Stimulated activated CD8-positive, alpha-beta memory T cell treated with anti-CD3 and anti-CD28 coated beads, Interleukin-4, amount 100 ng/mL, for 4 hours (primary cell): ENCODE measurements at places on chromosomes 5 and 9.

DNA sequence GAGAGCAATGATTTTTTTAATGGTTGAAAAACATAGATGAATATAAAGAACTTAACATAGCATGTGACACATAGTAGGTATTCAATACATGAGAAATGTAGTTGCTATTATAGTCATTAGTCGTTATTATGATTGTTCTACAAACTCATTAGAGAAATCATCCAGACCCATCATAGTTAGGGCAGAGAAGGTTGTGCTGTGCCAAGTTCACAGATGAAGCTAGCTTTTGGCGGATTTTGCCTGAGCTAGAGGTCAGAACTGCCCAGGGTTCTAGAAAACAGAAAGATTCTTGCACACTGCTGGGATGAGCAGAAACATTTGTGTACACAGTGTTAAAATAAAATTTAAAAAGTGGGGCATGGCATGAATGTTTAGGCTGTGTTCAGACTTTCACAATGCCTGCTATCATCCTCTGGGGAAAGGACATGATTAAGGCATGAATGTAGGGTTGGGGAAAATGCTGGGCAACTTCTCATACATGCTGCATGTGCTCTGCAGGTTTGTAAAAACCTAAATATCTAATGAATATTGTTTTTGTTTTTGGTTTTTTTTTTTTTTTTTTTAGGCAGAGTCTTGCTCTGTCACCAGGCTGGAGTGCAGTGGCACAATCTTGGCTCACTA lies 33.3 kb upstream of the RAD23B start:
- no peak for DNase-seq

- DNase-seq: no peak
Observed at GRCh38 chr5:119019501-119019900, 31.2 kb upstream of the DTWD2 start.

DNA sequence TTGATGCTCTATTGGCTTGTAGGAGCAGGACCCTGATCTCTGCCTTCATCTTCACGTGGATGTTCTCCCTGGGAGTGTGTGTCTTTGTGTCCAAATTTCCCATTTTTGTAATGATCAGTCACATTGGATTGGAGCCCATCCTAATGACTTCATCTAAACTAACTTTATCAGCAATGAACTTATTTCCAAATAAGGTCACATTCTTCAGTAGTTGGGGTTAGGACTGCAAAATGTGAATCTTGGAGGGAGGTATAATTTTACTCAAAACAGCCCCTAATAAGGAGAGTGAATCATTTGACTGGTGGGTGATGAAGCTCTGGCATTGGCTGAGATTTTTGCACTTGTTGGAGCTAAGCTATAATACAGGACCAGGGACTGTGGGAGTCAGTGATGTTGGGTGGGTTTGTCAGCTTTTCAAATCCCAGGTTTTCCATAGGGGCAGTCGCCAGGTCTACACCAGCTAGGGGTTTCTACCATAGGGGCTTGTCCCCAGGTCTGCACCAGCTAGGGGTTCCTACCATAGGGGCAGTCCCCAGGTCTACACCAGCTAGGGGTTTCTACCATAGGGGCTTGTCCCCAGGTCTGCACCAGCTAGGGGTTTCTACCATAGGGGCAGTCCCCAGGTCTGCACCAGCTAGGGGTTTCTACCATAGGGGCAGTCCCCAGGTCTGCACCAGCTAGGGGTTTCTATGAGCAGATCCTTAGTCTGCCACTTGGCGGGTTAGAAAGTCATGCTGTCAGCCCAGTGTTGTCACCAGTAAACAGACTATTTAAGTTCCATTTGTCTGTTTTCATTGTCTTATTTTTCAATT lies 382.6 kb upstream of the DAP start:
- DNase-seq: no peak

DNA sequence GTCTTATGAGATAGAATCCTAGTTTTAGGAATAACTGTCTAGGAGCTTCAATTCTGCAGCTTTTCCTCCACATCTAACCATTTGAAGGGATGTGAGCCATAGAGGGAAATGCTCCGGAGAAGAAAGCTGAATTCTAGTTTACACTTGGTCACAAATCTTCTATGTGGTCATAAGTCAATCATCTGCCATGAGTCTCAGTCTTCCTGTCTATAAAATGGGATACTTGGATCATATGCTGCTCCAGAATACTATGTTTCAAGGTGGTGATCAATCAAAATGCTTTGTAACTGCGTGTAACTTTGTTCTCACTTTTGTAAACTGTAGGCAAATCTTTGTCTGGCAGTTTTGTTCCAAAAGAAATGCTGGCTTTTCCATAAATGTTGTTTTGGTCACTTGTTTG lies 152.0 kb upstream of the SV2C start:
- DNase-seq: no peak

DNA sequence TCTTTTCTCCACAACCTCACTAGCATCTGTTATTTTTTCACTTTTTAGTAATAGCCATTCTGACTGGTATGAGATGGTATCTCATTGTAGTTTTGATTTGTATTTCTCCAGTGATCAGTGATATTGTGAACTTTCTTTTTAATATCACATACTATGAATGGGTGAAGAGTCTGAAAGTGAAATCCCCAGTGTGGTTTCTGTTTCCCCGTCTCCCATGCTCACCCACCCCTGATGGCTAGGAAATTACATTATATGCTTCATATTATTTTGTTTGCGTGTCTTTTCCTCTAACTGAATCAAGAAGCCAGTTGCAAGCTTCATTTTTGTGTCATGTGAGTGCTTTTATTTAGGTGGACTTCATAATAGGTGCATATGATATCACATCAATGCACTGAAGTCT lies 171.1 kb downstream of the ARHGAP26 start:
- DNase-seq: no peak

DNA sequence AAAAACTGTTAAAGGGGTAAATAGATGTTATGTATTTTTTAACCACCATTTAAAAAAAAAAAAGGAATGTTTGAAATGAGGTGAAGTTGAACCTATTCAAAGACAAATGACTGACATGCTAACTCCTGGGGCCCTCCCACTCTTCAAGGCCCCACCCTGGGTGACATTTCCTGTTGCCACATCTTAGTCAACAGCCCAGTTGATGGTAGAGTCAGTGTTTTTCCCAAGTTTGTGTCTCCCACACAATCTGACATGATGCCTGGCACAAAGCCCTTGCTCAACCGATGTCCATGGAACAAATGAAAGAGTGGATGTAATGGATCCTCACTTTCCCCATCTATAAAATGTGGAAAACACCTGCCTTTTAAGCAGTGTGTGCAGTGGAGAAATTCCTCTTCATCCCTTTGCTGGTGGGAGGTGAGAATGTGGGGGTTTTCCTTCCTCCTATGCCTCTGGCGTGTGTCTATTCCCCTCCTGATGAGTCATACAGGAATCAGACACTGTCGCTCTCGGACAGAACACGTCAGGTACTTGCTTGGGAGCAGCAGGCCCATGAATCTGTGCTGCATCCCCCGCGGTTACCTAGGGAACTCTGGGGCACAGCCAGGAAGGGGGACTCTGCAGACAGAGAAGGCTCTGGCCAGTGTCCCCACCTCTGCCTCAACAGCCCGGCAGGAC lies 13.7 kb upstream of the ADRA1B start:
- no peak for DNase-seq

DNA sequence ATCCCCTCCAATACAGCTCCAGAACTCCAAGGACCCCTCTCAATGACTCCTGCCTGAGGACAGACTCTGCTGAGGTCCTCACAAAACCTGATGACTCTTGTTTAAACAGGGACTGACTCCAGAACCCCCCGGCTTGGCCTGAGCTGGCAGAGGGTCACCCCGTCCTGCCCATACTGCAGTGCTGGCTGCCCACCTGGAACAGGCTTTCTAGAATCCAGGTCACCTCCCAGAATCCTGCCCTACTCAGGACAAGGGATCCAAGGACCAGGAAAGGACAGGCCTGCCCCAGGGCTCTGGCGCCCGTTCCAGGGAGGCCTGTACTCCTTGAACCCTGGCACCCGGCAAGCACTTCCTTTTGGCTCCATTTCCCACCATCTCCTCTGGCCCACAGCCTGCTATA lies 22.2 kb downstream of the RALGDS start:
- DNase-seq: no peak

GRCh38 chr9:87543251-87543650 lies 45.6 kb downstream of the DAPK1 start:
- DNase-seq: no peak

DNA sequence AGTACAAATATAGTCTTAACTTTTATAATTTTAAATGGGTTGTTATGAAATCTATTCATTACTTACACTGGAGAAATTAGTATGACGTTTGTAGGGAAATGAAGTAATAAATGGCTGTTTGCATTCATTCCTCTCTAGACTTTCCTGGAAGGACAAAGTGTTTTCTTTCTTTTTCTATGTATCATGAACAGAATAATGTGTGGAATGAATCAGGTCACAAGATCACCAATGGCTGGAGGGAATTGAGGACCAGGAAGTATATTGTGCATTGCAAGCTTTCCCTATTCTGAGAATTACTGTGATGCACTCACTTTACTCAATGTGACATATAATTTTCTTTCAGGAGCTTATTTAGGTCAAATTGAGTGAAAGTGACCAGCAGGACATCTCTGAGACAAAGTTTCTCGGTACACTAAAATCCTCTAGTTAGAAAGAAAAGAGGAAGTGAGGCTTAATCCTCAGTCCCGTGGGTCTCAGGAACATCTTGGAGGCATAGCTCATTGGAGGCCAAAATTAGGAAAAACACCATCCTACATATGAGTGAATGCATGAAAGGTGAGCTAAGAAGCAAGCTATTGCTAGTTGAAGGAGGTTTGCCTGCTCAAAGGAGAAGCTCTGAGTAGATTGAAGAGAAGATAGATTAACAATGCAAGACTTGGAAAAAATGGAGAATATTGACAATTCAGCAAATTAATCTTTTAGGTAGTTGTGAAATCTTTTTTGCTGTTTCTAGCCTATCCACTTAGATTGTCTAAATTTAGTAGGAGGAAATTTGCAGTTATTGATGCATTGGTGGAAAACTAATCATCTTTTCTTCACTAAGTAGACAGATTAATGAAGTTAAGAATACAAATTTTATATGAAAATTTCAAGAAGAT lies 28.0 kb downstream of the ERAP2 start:
- DNase-seq: no peak

DNA sequence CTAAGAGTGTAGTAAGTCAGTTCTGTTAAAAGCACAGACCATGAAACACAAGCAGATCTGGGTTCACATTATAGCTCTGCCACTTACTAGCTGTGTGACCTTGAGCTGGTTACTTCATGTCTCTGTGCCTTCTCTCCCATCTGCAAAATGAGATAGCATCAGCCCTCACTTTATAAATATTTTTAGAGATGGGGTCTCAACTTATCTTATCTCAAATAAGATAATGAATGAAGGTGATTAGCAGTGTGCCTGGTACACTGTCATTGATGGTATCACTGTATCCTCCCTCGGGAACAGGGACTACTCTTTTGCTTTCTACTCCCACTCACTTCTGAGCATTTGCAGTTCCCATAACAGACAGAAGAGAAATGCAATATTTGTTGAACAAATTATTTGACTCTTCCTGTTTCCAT lies 52.4 kb downstream of the GALNT10 start:
- no peak for DNase-seq

GRCh38 chr5:67935908-67936566 lies 279.5 kb upstream of the PIK3R1 start:
- no peak for DNase-seq

- DNase-seq: no peak
Observed at GRCh38 chr9:89743216-89743572, 138.4 kb downstream of the GADD45G start.
